Spinal cord (tissue), 10 donors: ENCODE measurements at places on chromosomes 6 and 20. TPM values are rescaled to one million over a fixed set of nuclear protein-coding genes. Genes with fewer than 3 reads are reported as not detected.

The DCDC2 gene
- total RNA-seq = 2.4 TPM

The TRIM39 gene
- 7.4 TPM for total RNA-seq

The RPL10A gene
- total RNA-seq = 837 TPM

The LY6G6D gene
- total RNA-seq = 1.1 TPM

The USP49 gene
- 7.0 TPM for total RNA-seq

The LAMA5 gene
- total RNA-seq = 15.8 TPM

The OR2H2 gene
- not detected for total RNA-seq

The TSBP1 gene
- total RNA-seq = not detected

The TRIM10 gene
- total RNA-seq = 2.2 TPM

The ENPP5 gene
- 14.2 TPM for total RNA-seq

The TBX18 gene
- 32.8 TPM for total RNA-seq

The MYH7B gene
- 0.89 TPM for total RNA-seq

The LY6G6C gene
- not detected for total RNA-seq

The WFDC9 gene
- not detected for total RNA-seq

The RIN2 gene
- total RNA-seq = 32.0 TPM

The GDAP1L1 gene
- total RNA-seq = 24.5 TPM
